ENCODE measurements at places on chromosomes 4 and X. TPM values are rescaled to one million over a fixed set of nuclear protein-coding genes. Genes with fewer than 3 reads are reported as not detected.
A peak's percentile ranks its signal among the peaks of the same experiment; 100 is the strongest.

USP17L19 gene
- not detected for total RNA-seq

RAB39B gene
- total RNA-seq, result not detected

DNA sequence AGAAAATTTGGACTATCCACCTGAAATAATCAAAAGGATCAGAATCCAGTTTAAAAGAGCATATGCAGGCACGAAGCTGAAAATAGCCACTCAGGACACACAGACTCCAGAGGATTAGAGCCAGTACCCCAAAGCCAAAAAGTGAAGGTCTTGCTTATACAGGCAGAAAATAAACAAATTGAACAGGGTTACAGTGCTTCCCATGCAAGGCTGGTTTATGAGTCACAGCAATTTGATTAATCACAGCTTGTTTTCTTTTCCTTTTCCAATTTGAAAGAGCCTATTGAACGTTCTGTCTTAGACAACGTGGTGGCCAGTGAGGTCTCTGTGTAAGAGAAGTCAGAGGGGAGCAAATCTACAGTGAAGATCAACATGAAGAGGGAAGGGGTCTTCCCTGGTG lies 10.2 kb downstream of the HGFAC start:
- no peak for DNase-seq

NLGN3 gene
- not detected for total RNA-seq

- no peak for DNase-seq
Measured at GRCh38 chr4:150152766-150153165, 74.5 kb downstream of the DCLK2 start.

- DNase-seq, result no peak
Measured at GRCh38 chrX:27903960-27904359, 77.3 kb downstream of the DCAF8L1 start.

ETDA gene
- not detected for total RNA-seq

CT55 gene
- total RNA-seq, result not detected

BCAP31 gene
- total RNA-seq, result 409 TPM

DNA sequence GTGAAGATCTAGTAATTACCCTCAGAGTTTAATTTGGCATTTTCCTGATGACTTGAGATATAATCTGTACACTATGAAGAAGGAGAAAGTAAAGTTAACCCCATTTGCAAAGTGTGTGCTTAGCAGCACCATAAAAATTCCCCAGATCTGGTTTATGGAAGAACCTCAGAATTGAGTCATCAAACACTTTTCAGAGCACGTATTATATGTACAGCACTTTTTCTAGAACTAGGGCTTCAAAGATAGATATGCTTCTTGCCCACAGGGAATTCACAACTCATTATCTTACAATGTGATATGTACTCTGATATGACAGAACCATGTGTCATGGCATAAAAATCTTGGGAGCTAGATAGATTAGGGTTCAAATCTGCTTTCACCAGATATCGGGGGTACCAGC lies 150.9 kb downstream of the SLC10A7 start:
- no peak for DNase-seq

GRCh38 chr4:39660045-39660444 lies 21.4 kb upstream of the SMIM14 start:
- DNase-seq, result no peak

DNA sequence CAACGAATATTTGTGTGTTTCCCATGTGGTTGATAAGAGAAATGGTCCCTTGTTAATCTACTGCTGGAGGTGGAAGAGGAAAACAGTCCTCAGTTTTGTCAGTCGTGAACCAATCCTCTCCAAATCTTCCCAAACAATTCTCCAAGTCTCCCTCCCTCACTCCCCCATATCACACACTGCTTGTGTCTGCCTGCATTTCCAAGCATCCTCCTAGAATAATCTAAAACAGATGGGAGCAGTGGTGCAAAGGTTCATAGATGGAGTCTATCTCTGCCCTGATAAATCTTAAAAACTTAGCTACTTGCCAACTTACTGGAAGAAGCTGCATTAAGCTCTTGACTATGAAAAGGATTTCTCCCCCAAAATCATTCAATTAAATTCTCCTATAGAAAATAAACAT lies 43.7 kb upstream of the SH3KBP1 start:
- no peak for DNase-seq

DNA sequence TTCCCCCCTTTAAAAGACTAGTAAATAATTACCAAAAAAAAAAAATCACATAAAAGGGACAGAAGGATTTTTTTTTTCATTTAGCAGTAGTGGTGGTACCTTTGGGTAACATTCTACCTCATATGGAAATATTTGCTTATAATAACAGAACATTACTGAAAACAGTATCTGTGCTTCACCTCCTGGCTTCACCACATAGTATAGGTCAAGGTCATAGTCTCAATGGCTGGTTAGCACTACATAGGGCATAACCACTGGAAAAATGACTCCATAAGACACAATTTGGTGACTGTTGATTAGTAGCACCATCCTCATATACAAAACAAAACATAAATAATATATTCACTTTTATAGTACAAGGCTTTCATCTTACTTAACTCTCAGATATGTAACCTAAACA lies 34.7 kb downstream of the MANBA start:
- DNase-seq, result no peak

GRCh38 chrX:134241960-134242619 lies 5.1 kb downstream of the CCDC160 start:
- no peak for DNase-seq

- peak; percentile 42 for DNase-seq
Measured at GRCh38 chr4:75180790-75181776, 248.2 kb downstream of the PARM1 start.

- no peak for DNase-seq
Measured at GRCh38 chrX:77564823-77565222, 117.6 kb downstream of the FGF16 start.

TBX22 gene
- not detected for total RNA-seq

- DNase-seq, result no peak
Measured at GRCh38 chrX:129034196-129034595, 489.1 kb downstream of the SMARCA1 start.

DNA sequence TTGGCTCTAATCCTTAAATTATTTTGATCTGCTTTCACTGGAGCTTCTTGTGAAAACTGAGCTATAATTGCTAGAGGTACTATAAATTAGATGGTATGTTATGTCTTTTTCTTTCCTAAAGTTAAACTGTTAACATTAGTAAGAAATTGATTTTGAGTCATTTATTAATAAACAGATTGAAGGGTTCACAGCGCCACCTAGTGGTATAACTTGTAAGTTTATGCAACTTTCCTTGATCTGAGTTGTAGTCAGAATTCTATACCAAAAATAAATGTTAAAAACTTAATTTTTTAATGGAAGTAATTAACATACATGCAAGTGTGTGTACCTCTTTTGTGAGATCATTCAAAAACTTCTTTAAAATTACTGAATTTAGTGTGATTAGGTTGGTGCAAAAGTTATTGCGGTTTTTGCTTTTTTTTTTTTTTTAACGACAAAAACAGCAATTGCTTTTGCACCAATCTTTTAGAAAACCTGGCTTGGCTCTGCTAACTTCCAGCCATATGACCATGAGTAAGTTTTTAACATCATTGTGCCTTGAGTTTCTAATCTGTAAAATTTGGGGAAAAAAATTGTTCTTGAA lies 151.5 kb downstream of the CENPC start:
- DNase-seq, result peak; percentile 76

- DNase-seq, result peak; percentile 7
Measured at GRCh38 chr4:53315300-53315699, 50.6 kb downstream of the SCFD2 start.

PARM1 gene
- 1.1 TPM for total RNA-seq

- no peak for DNase-seq
Measured at GRCh38 chr4:129327637-129328036, 231.7 kb downstream of the C4orf33 start.

DNA sequence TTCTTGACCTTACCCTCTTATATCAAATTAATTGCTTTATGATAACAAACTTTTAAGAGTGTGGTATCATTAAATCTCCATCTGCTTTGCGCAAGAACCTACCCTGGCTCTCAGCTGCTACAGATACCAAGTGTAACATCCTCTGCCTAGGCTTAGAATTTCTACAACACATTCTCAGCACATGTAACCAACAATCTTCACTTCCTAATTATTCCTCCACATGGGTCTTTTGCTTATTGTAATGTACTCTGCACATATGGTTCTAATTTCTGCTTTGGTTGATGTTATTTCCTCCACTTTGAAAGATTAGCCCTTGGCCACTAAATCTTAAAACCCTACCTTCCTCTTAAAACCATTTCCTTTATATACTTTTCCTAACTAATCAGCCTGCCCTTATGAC lies 242.4 kb downstream of the ARHGAP24 start:
- DNase-seq, result no peak

MND1 gene
- 3.9 TPM for total RNA-seq

GRCh38 chr4:58688568-58688967 lies 1578.4 kb upstream of the IGFBP7 start:
- no peak for DNase-seq

DACH2 gene
- not detected for total RNA-seq

DNA sequence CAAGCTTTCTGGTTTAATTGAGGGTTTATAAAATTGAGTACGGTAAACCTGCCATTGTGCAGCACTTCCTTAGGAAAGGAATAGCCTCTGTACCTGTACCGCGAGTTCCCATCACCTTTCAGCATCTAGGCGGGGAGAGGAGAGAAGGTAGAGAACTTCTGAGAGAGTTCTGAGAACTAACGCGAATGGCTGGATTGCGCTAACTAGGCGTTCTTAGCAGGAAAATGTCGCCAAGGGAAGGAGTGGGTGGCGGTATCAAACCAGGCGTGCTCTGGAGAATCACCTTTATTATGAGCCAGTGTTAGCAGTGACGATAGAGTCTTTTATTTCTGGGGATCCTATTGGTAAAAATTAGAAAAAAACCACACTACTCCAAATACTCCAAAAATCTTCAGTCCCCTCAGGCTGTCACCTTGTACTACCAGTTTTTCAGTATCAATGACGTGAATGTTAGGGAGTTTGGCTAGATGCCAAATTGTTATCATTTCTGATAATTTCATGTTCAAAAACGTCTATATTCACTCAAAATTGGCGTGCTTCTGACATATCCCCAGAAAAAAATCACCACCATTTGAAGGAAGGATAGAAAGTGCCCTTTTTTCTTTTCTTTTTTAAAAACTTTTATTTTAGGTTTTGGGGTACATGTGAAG lies 1.4 kb downstream of the UGT8 start:
- peak; percentile 79 for DNase-seq

DNA sequence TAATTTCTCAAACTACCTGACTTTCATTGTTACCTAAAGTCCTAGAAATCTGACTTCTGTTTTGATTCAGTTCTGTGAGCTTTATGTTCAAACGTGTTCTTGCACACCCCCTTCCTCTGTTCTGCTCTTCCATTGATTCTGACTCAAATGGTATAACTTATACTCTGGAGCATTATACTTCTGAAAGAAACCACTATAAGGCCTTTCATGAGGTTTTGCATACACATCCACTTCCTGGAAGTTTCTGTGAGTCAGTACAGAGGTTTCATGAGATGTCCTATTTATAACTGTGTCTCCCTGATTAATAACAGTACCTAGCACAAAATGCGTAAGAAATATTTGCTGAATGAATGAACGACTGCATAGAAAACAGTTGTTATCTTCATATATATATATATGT lies 540.2 kb upstream of the CT83 start:
- no peak for DNase-seq

DNA sequence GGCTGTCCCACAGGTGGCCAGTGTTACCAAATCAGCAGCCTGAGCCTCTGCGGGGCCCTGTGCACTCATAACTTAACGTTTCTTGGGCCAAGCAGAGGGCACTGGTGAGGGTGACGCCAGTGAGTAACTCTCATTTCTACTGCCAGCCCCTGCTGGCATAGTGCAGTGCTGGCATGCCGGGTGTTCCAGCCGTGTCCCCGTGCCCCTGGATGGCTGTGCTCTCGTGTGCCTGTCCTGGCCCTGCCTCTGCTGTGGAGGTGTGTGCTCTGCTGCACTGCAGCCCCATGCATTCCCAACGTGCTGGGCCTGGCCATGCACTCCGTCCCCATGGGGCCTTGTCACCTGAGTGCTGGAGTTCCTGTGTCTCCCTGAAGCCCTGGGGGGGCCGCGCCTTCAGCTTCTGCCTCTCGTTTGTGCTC lies 14.7 kb downstream of the TBC1D14 start:
- no peak for DNase-seq

GRCh38 chr4:118850488-118851173 lies 14.7 kb upstream of the SEC24D start:
- peak; percentile 7 for DNase-seq

- DNase-seq, result no peak
Measured at GRCh38 chr4:187665086-187665485, 330.5 kb upstream of the ZFP42 start.

GRCh38 chrX:17735406-17735805 lies 1.9 kb upstream of the SCML1 start:
- no peak for DNase-seq

GRCh38 chrX:19849464-19850080 lies 37.8 kb downstream of the SH3KBP1 start:
- no peak for DNase-seq

- DNase-seq, result no peak
Measured at GRCh38 chr4:125388613-125389012, 73.9 kb downstream of the FAT4 start.

DNA sequence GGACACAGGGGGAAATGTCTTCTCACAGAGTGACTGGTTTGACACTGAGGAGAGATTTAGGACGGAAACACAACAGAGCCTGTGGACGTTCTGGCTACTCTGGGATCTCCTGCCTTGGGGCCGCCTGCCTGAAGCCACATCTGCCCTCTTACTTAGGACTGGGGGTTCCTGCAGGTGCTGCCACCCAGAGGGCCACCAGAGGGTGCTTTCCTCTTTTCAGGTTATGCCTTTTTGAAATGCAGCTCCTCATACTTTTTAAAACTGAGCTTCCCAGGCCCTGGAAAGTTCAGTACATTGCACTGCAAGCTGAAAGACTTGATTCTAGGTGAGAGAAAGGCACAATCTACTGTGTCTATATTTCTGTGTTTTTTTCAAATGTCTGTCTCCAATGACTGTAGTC lies 92.2 kb upstream of the PGRMC2 start:
- DNase-seq, result peak; percentile 67

- no peak for DNase-seq
Measured at GRCh38 chr4:159242427-159242826, 139.5 kb downstream of the RAPGEF2 start.

DNA sequence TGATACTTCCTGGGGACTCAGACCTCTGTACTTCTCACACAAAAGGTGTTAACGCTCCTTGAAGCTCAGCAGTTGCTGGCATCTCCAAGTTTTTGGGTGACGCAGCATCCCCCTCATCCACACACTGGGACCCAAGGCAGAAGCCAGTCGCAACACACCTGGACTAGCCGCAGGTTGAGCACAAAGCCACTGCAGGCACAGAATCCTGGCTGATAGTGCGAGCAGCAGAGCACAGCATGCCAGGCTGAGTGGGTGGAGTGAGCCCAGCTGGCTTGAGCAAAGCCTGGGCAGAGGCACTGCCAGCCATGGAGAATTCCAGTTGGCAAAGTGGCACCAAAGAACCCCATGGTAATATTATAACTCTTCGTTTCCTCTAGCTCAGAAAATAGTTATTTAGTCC lies 873.2 kb upstream of the NDST4 start:
- no peak for DNase-seq

MTNR1A gene
- not detected for total RNA-seq

DNA sequence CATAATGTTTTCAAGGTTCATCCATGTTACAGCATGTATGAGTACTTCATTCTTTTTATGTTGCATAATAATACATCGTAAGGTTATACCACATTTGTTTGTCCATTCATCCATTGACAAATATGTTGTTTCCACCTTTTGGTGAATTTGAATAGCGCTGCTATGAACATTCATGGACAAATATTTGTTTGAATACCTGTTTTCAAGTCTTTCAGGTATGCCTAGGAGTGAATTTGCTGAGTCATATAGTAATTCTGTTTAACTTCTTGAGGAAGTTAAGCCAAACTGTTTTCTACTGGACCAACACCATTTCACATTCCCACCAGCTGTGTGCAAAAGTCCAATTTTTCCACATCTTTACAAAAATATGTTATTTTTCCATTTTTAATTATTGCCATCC lies 31.5 kb downstream of the IRS4 start:
- DNase-seq, result no peak

Measured in HT-29 (cell line).